ENCODE measurements at places on chromosomes 11 and 22. TPM values are rescaled to one million over a fixed set of nuclear protein-coding genes. Genes with fewer than 3 reads are reported as not detected.

DNA sequence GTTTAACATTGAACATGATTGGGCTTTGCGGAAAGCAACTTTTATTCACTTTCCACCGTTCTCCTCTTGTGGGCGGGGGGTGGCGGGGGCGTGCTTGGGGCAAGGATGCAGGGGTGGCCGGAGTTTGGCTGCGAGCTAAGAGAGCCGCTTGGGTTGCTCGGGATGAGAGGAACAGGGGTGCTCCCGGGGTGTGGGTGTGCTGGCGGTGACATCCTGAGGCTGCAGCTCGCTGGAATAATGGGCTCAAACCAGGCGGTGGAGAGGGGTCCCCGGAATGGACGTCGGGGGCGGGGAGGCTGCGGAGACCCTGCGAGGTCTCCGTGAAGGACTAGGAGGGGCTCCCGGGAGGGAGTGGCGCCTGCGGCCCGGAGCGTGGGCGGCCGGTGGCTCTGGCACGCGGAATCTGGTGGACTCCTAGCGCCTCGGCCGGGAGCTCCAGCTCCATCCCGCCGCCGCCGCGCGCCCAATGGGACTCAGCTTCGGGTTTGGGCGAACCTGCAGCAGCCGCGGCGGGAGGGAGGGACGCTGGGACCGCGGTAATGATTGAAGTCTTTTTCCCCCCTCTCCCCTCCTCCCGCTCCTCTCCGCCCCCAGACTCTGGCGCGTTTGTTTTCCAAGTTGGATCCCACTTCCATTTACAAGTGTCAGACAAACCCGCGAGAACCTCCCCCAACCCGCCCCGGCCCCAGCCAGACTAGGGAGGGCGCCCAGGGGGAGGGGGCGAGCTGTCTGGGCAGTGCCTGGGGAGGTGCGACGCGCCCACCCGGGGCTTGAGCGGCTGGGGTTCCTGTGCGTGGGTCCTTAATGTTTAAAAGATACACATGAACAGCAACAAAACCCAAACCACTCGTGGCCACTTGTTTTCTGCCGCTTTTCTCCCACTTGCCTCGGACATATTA lies 2.0 kb downstream of the FAT3 start:
- DNase-seq: peak; percentile 31

Gene ACR
- total RNA-seq: not detected

DNA sequence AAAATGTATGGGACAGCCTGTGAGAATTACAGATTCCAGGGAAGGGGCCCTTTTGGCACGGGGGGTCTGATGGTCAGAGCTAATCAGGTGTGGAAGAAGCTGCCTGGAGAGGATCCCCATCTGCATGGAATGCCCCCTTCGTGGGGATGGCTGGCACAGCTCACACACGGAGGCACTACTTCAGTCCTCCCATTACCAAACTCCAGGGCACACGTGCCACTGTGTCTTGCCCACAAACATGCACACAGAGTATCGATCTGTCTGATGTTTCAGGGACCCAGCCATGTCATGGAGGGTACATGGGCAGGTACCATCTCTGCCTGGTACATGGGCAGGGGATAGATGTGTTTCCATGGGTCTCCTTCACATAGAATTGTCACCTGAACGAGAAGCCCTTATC lies 14.7 kb downstream of the KCNQ1OT1 start:
- no peak for DNase-seq

GRCh38 chr11:18193010-18193409 lies 20.4 kb downstream of the MRGPRX4 start:
- no peak for DNase-seq

Gene IL18BP
- 3.7 TPM for total RNA-seq

- DNase-seq: peak; percentile 5
Observed at GRCh38 chr11:3198815-3199214, 19.8 kb downstream of the MRGPRG start.

DNA sequence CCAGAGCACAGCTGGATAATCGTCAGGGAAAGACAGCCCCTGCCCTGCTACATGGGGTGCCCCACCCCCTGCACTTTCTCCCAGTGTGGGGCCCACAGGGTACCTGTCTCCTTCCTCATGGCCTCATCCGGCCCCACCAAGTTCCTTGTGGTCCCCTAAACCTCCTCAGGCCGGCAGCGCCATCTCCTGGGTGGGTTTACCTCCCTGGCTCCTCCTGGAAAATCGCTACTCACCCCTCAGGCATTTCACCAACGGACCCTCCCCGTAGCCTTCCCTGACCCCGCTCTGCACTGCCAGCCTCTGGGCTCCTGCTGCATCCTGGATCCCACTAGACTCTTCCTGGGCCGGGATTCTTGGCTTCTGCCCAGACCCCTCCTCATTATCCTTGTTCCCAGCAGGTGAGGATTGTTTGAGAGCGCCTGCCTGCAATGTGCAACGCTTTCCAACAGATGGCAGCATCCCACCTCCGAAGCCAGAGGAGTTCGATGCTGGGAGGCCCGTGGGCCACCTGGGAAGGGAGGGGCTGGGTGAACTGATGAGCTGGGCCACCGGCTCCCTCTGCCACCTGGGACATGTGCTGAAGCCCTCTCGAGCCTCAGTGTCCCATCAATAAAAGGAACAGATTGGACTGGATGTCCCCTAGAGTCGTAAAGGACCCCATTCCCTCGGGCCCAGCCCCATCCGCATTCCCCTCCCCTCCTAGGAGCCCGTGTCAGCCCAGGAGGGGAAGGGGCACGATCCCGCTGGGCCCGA lies 44.2 kb upstream of the TTLL12 start:
- peak; percentile 65 for DNase-seq

Gene OR5B17
- total RNA-seq: not detected

DNA sequence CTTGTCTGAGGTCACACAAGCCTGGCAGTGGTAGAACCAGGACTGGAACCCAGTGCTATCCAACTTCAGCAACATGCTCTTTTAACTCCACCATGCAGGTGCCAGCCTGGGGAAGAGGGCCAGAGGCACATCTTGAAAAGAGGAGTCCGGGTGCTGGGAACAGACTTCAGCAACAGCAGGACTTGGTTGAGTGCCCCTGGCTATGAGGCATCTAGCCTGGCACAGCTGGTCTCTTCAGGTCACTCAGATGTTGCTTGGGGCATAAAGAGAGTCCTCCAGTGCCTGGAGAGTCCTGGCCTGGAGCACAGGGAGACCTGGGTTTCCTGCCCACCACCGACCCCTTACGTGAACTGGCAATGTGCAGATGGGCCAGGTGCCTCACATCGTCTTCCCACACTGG lies 5.1 kb upstream of the CLCF1 start:
- no peak for DNase-seq

DNA sequence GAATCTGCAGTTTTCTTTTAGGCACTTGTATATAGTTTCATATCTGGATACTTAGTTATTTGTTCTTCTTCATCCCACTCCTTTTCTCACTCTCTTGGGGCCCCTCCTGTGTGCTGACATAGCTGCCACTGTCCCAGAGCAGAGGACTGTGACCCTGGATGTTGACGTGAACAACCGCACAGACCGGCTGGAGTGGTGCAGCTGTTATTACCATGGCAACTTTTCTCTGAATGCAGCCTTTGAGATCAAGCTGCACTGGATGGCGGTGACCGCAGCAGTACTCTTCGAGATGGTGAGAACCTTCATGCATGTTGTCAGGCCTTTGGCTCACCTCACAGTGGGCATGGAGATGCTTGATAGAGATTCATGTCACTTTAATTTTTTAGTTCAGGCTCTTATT lies 50.9 kb upstream of the YWHAH start:
- no peak for DNase-seq

Gene CRYBB3
- total RNA-seq: not detected

- DNase-seq: no peak
Observed at GRCh38 chr22:23077627-23078461, 7.5 kb downstream of the GNAZ start.

DNA sequence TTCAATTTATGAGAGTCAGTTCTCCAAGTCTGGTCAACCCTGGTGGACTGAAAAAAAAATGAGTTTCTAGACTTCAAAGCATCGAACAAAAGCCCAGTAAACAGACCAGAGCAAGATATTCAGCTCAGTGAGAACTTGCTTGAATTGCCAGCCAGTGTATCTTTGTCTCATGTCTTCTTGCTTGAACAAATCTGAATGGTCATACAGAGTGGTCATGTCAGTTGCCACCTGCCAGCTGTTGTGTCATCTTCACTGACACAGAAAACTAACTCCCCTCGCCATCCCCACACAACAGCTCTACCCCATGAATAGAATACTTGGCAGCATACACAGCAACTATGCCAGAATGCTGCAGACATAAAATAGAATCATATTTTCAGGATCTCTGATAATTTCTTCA lies 27.5 kb upstream of the CALCB start:
- DNase-seq: no peak

DNA sequence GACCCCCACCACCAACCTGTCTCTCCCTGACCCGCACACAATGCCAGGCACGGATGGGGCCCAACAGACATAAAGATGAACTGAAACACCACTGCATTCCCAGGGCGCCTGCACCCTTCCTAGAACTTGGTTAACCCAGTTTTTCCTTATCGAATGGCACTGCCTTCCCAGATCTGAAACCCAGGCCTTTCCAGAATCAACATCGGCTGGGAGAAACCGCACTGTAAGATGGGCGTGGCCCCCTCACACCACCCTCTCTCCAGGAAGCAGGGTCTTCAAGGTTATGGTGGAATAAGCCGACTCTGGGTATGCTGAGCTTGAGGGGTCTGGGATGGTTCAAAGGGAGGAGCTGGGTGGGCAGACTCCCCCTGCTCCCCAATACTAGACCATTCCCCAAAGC lies 23.1 kb downstream of the LRFN4 start:
- no peak for DNase-seq

GRCh38 chr11:72084076-72084475 lies 3.4 kb downstream of the LRRC51 start:
- DNase-seq: no peak

GRCh38 chr22:46791201-46791731 lies 28.8 kb downstream of the TBC1D22A start:
- peak; percentile 60 for DNase-seq

DNA sequence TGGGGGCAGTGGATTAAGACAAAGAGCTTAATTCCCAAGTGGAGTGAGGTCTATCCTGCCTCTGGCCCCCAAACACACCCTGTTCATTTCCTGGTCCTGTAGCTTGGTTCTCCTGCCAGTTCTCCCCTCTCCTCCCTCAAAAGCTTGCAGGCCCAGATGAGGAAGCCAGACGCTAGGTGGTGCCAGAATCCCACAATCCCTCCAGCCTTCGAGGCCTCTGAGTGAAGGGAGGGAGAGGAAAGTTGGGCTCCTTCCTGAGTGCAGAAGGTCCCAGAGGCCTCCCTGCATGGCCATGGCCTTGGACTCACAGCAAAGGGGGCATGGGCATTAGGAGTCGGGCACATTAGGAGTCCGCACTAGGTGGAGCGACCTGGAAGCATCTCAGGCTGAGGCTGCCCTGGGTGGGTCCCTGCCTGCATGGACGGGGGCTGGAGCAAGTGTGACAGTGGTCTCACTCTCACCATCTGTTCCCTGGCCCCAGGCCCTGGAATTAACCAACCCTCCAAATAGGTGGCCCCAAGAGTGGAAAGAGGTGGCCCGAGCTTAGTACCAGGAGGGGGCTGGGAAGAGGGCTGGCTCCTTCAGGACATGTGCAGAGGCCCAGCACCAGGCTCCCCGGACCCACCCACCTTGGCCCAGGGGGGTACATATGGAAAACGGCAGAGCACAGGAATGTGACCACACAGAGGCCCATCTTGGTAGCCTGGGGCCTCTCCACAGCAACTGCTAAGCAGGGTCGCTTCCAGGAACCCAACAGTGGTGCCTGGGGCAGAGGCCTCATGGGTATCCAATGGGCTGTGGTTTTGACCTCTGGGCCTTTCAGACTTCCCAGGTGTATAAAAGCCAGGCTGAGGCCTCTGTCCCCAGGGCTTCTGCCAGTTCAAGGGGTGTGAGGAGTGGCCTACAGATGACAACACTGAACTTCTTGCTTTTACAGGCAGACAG lies 5.2 kb downstream of the FXYD2 start:
- peak; percentile 77 for DNase-seq

Gene FAT3
- total RNA-seq: 0.47 TPM

Gene PARVB
- total RNA-seq: 183 TPM

GRCh38 chr11:95891423-95892170 lies 32.3 kb downstream of the MTMR2 start:
- DNase-seq: no peak

Gene GGT1
- total RNA-seq: 1.2 TPM

DNA sequence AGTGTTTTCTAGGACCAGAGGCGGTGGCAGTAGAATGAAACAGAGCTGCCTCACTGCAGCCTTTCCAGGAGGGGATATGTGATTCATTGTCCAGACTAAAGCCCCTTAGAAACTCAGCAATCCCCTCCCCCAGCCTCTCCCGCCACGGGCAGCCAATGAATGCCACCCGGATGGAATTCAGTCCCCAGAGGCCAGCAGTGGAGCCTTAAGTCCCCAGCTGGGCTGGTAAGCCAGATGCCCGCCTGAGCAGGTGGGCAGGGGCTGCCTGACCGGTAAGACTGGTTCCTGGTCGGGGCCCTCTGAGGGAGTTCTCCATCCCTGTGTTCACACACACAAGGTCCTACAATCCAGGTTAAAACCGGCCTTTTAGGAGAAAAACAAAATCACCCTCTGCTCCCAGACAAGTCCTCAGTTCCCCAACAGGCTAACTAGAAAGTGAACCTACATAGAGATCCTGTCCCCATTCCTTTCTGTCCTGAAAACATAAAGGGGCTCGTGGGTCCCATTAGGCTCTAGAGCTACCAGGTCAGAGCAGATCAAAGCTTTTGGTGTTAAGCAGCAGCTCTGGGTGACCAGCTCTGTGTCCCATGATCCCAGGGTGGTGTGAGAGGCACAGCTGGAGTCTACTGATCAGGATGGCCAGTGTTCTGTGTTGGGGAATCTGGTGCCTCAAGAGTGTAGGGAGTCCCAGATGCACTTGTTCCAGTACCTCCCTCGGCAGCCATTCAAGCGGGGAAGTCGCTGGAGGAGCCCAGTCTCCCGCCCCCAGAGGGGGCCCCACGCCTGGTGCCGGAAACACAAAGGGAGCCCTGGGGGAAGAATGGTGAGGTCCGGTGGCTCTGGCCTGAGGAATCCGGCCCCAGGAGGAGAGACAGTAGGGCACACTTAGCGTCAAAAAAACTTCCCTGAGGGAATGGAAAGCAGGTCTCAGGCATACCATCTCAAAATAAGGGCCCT lies 2.6 kb downstream of the PATZ1 start:
- peak; percentile 53 for DNase-seq

Gene SSH3
- 18.7 TPM for total RNA-seq

- no peak for DNase-seq
Observed at GRCh38 chr22:29317827-29318454, 2.4 kb upstream of the RASL10A start.

DNA sequence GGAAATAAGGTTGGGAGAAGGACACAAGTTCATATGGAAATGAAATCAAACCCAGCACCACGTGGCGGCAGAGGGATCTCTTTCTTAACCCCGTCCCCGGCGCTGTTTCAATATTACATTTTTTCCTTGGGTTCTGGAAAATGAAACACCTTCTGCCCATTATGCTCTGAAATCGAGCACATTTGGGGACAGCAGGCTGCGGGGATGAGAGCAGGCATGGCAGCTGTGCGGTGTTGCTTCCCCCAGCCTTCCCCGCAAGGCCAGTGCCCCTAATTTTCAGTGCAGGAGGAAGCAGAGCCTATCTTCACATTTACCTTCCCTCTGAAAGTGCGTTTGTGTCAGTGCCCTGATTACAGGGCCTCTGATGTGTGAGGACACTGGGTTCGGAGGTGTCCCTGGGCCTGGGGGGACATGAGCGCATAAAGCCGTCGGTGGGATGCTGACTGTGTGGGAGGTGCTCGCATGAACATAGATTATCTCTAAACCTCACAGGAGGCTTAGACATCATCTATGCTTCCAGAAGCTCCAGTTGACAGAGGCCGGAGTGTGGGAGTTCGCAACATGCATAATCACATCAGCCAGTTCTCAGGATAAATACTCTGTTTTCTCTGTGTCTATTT lies 921.3 kb downstream of the BRD1 start:
- DNase-seq: peak; percentile 3

Gene UPK3A
- 0.25 TPM for total RNA-seq

Measured in left ventricle myocardium superior (tissue), 1 donor.